ENCODE measurements at places on chromosomes 4 and X.

DNA sequence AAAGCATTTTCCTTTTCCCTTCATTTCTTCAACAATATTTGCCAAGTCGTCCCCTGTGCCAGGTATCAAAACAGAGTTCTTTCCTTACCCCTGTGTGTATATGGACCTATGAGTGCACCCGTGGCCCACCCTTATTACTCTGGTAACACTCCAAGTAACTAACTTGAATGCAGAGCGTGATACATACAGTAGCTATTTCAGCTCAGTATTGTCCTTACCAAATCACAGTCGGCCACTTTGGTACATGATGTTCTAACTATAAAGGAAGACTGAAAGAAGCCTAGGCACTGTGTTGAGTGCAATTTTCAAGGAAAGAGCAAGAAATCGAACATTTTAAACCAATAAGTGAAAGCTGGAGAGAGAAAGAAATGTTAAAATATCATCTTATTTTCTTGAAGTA lies 88.4 kb downstream of the ARX start:
- no peak for DNase-seq

GRCh38 chr4:102586002-102586643 lies 85.0 kb downstream of the NFKB1 start:
- no peak for DNase-seq

DNA sequence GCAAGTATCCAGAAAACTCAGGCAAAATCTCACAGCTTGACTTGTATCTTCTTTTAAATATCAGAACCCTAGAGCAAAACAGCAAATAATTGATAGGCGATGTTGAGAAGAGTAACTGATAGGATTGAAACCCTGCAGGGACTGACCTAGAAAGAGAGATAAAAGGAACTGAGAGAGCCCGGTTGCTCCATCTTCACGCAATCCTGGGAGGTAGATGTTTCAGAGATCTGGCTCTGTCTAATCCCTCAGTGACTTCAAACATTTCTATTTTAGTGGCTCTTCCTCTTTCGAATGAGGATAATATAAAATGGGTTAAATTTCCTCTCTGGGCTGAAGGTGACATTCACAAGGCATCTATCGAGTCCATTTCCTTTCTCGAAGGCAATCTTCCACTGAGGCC lies 39.3 kb upstream of the RPL34 start:
- no peak for DNase-seq

DNA sequence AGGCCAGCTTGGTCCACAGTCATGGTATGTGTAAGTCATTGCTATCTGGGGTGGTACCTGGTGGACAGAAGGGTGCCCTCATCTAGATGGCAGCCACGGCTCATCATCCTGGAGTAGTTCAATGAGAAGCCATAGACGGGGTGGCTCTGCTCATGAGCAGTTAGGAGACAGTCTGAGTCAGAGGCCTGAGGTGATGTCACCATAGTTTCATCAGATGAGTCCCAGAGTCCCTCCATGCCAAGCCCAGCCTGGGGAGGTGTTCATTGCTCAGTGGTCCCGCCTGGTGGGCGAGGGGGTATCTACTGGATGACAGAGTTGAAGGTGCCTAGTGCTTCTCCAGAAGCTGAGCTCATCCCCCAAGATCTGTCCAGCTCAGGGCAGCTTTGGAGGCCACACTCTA lies 49.8 kb downstream of the DLG3 start:
- DNase-seq = no peak

GRCh38 chr4:88653371-88653946 lies 44.2 kb downstream of the NAP1L5 start:
- no peak for DNase-seq

DNA sequence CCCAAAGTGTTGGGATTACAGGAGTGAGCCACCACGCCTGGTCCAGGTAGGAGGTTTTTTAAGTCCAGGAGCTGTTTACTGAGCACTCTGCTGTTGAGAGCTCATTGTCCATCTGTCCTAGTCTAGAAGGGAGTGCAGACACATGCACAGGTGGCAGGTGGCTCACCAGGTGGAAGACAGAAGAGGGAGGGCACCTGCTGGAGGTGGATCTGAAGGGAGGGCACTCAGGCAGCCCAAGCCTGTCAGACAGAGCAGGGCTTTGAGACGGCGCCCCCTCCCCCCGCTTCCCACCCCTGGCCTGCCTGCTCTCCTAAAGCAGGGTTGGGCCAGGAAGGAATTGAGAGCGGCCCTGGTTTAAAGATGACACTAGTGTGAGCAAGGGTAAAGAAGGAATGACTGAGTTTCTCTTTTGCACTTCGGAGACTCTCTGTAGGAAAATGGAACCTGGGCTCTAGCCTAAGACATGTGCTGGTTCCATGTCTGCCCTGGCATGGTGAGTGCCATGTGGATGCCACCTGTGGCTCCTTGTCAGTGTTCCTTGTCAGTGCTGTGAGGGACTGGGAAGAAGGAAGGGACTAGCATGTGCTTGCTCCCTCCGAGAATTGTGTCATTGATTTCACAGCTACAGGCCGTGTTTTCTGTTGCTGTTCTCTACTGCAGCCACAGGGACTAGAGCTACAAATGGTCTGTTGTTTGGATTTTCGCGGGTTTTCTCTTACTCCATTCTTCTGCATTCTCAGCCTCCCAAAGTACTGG lies 108.6 kb downstream of the TNIP2 start:
- DNase-seq = no peak

DNA sequence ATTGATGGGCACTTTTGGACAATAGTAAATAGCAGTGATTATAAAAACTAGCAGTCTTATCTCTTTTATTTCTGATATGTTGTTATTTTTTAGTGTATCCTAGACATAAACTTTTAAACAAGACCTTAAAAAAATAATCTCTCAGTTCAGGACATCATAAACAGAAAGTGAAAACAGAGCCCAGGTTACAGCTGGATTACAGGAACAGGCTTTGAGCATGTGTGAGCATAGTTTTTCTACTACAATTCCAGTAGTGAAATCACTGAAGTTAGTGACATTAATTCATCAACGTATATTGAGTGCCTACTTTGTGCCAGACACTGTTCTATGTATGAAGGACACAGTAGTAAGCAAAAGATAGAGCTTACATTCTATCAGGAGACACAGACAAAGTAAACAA lies 16.9 kb downstream of the TRIM75 start:
- no peak for DNase-seq

DNA sequence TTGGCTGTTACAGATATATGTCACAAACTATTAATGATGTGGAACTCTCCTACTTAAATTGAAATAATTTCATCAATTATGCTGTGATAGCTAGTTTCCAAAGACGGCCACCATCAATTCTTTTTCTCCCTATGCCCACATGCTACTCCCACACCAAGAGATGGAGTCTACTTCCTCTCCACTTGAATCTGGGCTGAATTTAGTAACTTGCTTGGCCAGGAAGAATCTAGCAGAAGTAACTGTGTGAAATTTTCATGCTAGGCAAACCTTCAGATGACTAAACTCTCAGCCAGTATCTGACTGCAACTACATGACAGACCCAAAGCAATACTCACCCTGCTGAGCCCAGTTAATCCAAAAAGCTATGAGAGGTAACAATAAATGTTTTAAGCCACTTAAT lies 3.2 kb downstream of the SEPSECS start:
- DNase-seq = no peak

DNA sequence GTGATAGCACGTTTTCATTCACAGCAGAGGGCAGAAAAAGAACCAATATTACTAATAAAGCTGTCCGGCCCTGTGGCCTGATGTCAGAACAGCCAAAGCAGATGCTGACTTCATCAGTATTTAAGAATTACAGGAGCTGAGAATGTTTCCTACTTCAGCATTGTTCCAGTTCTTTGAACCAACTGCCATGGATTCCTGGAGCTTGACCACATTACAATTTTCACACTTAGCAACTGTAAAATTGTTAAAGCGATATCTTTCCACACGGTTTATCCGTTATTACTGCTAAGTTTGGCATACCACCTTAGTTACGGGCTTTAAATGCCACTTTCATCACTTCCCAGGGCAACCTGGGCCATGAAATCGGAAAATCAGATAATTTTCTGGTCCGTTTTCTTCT lies 118.2 kb downstream of the EPHA5 start:
- DNase-seq = no peak

GRCh38 chrX:31981546-31982062 lies 909.8 kb upstream of the FTHL17 start:
- DNase-seq = no peak

DNA sequence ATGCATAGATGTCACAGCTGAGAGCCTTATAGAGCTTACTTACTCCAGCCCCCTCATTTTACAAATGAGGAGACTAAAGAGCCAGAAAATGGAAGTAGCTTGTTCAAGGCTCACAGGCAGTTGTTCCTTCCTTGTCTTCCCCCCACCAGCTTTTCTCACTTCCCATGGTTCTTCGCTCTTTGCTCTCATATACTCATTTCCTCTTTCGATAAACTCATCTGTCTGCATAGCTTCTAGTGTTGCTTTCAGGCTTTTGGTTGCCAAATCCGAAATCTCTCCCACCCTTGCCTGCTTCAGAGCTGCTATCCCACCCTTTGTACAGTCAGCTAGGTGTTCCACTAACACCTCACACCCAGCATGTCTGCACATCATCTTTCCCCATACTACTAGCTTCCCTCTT lies 25.0 kb upstream of the GJB1 start:
- DNase-seq = no peak

- DNase-seq = no peak
Observed at GRCh38 chr4:66577922-66578321, 907.6 kb upstream of the EPHA5 start.

- no peak for DNase-seq
Observed at GRCh38 chr4:184911310-184911709, 85.5 kb upstream of the ACSL1 start.

- DNase-seq = no peak
Observed at GRCh38 chr4:140185412-140186081, 31.6 kb upstream of the MAML3 start.

- DNase-seq = no peak
Observed at GRCh38 chrX:32687379-32687778, 524.0 kb downstream of the DMD start.

GRCh38 chrX:44225667-44226066 lies 117.8 kb downstream of the EFHC2 start:
- no peak for DNase-seq

- DNase-seq = no peak
Observed at GRCh38 chr4:101141230-101141629, 206.1 kb downstream of the PPP3CA start.

GRCh38 chr4:112633477-112634235 lies 3.1 kb downstream of the ZGRF1 start:
- DNase-seq = no peak

DNA sequence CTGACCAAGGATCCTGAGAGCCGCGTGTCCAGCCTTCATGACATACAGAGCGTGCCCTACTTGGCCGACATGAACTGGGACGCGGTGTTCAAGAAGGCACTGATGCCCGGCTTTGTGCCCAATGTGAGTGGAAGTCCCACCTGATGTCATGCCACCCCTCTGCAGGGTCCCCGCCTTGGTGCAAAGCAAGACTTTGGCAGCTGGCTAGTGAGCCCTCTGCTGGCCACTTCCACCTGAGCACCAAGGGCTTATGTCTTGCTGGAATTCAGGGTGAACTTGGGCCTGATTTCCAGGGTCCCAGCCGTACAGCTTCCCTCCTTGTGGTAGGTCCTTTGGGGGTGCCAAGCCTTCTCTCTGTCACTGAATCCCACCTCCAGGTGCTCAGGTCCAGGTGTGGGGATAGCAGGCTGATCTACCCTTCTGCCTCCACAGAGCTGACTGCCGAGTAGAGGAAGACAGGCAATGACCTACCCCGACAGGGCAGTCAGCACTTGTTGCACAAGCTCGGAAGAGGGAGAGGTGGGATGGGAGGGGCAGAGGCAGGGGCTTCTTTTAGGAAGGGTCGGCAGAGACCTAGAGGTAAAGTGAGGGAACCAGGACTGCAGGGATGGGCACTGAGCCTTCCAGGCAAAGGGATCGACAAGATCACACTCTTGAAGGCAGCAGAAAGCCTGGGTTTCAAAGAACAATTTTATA lies 248.1 kb downstream of the EVC2 start:
- peak; percentile 75 for DNase-seq

- DNase-seq = no peak
Observed at GRCh38 chrX:13265549-13266132, 54.2 kb downstream of the ATXN3L start.

- DNase-seq = no peak
Observed at GRCh38 chr4:25540734-25541133, 114.9 kb upstream of the SLC34A2 start.

DNA sequence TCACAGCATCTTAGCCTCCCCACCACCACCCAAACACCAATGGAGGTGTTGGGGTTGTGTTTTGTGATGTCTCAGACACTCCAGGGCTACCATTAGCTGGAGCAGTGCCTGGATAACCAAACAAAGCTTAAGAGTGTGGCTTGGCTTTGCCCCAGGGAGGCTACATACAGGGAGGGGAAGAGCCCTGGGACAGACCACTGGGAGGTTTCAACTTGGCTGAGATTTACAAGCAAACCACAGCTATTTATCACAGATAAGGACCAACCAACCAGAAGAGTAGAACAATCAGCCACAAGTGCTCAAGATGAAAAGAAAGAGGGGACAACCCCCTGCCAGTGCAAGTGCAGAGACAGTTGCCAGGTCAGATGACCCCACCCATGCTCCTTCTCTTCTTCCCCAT lies 24.1 kb downstream of the SOX3 start:
- no peak for DNase-seq

DNA sequence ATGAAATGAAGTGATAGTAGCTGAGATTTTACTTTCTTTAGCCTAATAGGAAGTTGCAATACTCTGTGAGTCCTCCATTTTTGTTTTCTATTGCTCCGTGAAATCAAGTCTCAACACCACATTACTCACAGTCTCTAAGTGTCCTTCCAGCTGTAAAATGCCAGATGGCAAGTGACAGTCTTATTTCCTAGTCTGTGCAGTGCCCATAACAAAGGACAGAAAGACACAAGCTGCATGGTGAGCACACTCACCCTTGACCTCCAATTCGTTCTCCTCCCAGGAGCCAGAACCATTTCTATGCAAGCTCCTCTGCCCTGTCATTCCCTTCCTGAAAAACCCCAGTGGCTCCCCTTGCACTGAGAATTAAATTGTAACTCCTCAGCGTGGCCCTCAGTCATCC lies 101.6 kb downstream of the PARM1 start:
- DNase-seq = no peak

DNA sequence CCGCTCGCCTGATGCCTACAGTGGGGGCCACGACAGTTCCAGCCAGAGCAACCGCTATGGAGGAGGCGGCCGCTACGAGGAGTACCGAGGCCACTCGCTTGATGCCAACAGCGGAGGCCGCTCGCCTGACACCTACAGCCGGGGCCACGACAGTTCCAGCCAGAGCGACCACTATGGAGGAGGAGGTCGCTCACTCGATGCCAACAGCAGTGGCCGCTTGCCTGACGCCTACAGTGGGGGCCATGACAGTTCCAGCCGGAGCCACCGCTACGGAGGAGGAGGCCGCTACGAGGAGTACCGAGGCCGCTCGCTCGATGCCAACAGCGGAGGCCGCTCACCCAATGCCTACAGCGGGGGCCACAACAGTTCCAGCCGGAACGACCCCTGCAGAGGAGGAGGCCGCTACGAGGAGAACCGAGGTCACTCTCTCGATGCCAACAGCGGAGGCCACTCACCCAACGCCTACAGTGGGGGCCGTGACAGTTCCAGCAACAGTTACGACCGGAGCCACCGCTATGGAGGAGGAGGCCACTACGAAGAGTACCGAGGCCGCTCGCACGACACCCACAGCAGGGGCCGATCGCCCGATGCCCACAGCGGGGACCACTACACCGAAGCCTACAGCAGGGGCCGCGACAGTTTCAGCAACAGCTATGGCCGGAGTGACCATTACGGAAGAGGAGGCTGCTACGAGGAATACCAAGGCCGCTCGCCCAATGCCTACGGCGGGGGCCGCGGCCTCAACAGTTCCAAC lies 2.5 kb downstream of the RBMXL3 start:
- DNase-seq = no peak

Data from 8988T (cell line).